ENCODE measurements at places on chromosomes 7 and 10. TPM values are rescaled to one million over a fixed set of nuclear protein-coding genes. Genes with fewer than 3 reads are reported as not detected.

- DNase-seq: no peak
These were observed 376.0 kb downstream of the SORCS3 start for GRCh38 chr10:105017116-105017515.

DNA sequence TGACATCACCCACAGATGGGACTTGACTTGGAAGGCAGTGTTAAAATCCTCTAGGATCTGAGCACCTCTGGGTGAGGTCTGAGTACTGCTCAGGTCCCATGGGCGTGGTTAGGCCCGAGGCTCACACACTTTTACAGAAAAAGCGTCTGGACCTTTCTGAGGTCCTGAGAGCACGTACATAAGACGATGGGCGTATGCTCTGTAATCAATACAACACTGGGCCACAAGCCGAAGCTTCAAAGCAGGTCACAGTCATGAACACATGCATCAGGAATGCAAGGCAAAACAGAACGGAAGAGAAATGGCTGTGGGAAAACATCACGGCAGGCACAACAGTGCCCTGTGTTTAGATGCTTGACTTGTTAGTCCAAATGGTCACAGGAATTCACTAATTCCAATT lies 112.2 kb downstream of the LARP4B start:
- no peak for DNase-seq

HMX2 gene
- polyA plus RNA-seq: not detected

DNA sequence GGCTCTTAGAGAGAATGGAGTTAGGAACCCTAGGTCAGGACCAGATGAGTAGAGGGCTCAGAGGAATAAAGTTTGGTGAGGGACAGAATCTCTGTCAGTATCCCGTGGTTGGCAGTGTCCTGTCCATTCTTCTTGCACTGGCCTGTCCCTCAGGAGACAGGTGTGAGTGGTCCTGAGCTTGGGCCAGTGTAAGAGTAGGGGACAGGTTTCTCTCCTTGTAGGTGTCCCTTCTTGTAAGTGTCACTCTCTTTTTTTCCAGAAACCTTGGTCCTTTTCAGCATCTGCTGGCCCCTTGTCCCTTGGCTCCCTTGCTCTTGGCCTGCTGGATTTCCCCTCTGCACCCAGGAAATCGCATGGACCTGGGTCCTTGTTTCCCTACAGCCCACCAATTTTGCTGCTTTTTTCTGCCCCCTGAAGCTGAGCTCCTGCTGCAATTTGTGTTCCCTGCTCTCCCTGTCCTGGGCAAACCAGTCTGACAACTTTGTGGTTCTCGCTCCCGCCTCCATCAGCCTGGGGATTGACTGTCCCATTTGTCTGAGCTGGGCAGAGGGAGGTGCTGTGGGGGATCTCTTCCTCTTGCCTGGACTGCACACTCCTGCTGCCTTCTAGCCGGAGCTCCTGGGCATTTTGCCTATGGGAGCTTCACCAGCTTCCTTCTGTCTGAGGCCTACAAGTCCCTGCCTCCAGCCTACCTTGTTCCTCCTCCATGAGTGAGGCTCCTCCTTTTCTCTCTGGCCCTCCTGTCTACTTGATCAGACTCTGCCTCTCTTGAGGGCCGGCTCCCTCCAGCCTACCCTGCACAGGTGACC lies 6.5 kb downstream of the TSPAN14 start:
- DNase-seq: peak; percentile 84

DNA sequence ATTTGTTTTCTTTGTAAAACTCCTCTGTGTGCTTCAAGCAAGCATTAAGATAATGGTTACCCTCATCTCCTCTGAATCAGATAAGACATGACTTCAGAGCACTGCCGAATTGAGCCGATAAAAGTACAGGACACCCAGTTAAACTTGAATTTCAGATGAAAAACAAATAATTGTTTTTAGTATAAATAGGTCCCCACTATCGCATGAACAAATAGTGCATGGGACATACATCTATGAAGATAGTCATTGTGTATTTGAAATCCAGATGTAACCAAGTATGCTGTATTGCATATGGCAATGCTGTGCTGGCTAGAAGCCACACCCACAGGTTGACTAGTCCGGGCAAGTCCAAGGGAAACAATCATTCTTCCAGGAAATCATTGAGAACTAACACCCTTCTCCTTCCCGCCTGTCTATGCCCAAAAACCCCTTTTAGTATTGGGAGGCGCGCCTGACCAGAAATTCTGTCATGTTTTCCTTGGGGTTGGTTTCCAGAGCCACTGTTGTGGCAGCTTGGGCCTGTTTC lies 12.6 kb upstream of the FGFR2 start:
- DNase-seq: no peak

DNA sequence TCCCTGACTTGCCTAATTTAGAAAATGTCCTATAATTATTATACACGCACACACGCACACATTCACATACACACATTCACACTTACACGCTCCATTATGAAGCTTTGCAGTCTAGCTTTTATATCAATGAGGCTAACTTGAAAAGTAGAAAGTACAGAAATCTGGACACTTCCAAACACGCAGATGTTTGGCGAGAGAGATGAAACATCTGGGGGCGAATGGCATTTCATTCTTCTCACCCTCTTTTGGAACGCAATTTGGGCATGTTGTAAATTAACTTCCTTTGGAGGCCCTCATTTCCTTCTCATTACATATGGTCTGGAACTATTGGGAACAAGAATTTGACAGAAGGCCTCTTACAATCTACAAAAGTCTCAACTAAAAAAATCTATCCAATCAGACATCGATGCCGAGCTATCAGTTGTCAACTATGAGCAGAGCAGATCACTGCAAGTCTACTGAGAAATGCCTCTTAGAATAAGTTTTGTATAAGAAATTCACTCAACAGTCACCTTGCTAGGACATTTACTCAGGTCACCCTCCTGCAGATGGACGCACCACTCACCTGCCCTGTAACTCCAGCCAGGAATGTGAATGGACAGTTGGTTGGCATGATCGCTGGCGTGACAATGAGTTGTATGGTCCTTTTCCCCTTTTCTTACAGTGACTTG lies 115.2 kb upstream of the ADAM12 start:
- peak; percentile 60 for DNase-seq

SLC18A3 gene
- polyA plus RNA-seq: not detected

- DNase-seq: peak; percentile 43
These were observed 203.9 kb upstream of the NEBL start for GRCh38 chr10:21100871-21101514.

- no peak for DNase-seq
These were observed 180.7 kb upstream of the GPR26 start for GRCh38 chr10:123485341-123485960.

- no peak for DNase-seq
These were observed 33.2 kb downstream of the NRF1 start for GRCh38 chr7:129644634-129645230.

- no peak for DNase-seq
These were observed 40.3 kb upstream of the TNPO3 start for GRCh38 chr7:129095258-129095657.

DNA sequence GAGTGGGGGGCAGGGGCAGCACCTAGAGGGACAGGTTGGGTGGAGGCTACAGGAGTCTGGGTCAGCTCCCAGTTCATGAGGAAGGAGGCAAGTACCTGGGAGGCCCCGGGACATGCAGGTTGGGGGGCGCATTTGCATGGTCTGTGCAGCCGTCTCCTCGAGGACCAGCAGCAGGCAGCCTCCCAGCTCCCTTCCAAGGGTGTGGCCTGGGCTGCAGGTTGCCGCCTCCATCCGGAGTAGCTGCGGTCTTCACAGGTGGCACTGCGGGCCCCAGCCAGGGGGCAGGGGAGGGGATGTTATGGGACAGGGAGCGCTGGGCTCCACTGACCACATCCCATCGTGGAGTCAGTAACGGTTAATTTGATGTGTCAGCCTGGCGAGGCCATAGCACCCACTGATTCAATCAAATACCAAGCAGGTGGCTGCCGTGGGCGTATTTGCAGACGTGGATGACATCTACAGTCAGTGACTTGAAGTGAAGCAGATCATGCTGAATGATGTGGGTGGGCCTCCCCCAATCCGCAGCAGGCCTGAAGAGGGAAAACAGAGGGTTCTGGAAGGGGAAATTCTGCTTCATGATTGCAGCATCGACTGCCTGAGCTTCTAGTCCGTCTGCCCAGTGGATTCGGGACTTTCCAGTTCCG lies 81.6 kb downstream of the PRKAG2 start:
- no peak for DNase-seq

DNA sequence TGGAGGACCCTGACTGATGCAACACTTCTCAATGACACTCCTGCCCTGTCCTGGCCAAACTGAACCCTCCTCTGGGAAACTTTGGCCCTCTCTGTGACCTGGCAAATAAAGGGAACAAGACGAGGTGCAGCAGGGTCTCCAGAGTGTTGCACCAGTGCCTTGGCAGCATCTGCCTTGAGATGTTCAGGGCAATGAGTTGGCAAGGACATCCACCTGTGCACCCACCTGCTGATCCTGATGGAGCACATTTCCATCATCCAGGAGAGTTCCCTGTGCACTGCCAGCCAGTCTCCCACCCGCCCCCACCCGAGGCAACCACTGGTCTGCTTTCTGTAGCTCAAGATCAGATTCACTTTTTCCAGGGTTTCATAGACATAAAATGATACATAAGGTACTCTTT lies 407.4 kb downstream of the GRID1 start:
- no peak for DNase-seq

DNA sequence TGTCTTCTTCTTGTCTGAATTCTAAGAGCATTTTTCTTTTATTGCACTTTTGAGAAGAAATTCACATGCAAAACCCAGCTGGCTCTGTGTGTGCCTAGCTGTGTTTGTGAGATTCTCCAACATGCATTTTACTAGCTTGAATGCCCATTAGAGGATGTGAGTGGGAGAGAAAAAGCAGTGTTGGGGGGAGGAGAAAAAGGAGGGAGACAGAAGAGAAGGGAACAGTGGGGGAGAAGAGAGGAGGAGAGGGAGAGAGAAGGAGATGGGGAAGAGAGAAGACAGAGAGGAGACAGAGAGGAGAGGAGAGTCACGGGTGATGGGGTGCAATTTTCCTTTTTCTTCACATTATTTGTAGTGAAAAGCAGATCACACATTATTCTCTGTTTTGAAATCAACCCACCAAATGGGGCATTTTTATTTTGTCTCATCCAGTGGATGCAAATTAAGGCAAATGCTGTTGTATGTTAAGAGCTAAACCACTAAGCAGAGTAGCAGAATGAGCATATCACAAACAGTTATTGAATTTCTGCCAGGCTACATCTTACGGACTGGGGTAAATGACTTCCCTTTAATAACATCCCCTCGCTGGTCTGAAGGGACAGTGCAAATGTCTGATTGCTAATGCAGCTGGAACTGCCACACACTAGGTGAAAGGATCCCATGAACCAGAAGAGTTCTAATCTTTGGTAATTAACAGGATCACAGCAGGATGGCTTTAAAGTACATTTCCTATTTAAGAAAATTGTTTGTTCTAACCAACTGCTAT lies 849 bp downstream of the LRRN3 start:
- peak; percentile 84 for DNase-seq

FAM25G gene
- not detected for polyA plus RNA-seq

DNA sequence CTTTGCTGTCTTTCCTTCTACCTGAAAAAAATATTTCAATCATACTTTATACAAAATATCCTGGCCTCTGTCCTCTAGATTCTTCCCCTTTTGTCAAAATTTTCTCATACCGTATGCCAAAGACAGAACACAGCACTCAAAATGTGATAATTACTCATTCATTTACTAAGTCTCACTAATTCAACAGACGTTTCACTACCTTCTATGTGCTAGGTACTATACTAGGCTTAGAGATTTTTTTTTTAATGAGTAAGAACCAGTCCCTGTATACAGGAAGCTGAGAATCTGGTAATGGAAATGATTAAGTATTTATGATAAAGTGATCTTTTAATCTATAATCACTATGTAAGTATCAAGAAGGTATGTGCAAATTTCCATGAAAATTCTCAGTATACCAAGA lies 128.0 kb downstream of the ELAPOR2 start:
- DNase-seq: no peak

GRCh38 chr10:130740166-130740565 lies 571.4 kb downstream of the TCERG1L start:
- no peak for DNase-seq

- no peak for DNase-seq
These were observed 137.9 kb downstream of the DNAJB6 start for GRCh38 chr7:157474685-157475084.

- no peak for DNase-seq
These were observed 116.1 kb upstream of the CDCA7L start for GRCh38 chr7:22061775-22062174.

DNA sequence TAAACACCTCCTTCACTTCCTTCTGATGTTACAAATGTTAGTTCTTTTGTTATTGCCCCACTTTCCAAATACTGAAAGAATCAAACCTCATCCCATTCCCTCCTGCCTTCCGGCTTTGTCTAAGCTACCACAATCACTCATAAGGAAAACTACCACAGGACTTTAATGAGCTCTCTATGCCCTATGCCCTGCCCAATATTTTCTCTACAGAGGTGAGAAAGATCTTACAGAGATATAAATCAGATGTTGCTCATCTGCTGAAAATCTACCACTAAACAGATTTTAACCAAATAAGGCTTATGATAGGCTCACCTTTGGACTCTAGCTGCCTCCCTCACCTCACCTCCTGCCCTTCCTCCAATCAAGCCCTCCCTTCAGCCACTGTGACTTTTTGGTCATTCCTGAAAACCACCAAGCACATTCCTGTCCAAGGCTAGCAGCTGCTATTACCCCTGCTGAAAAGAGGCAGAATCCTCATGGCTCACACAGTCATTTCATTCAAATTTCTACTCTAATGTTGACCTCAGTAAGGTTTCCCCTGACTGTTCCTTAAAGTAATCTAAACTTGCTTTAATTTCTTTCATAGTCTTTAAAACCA lies 7.7 kb downstream of the ZNF33B start:
- no peak for DNase-seq

DNA sequence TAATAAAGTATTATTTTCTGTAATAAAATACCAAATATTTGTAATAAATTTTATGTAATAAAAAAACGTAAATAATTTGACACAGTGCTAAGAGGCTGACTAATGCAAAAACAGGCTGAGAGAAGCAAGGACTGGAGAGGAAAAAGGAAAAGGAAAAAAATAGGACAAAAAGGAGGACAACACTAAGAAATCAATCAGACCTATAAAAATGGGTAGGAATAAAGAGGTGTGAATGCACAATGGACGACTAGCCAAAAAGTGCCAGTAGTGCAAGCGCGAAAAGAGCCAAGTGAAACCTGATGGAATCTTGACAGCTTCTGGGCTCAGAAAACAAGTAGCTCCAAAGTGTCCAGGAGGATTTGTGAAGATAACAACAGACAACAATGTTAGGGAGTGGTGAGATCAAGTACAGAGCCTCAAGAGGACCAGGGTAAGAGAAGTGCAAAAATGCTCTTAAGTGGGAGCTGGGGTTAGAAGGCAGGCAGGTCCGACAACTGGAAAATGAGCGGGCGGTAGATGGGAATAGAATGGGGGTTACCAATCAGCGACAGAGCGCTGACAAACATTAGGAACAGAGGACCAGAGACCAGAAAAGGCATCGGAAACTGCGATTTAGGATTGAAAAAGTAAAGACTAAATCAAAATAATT lies 1.2 kb downstream of the BRAF start:
- peak; percentile 70 for DNase-seq

DNA sequence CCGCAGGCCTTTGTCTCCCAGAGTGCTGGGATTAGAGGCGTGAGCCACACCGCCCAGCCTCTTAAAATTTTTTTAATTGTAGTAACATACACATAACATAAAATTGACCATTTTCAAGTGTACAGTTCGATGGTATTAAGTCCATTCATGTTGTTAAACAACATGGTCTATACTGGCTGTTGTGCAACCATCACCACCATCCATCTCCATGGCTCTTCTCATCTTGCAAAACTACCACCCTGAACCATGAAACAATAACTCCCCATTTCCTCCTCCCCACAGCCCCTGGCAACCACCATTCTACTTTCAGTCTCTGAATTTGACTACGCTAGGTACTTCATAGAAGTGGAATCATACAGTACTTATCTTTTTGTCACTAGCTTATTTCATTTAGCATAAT lies 7.9 kb upstream of the ZFYVE27 start:
- no peak for DNase-seq

SCIN gene
- 4.5 TPM for polyA plus RNA-seq

ZPBP gene
- 0.03 TPM for polyA plus RNA-seq

Measured in lung (tissue), 17 donors.